Endothelial cell (in vitro differentiated cells): ENCODE measurements at places on chromosomes 3 and 15. TPM values are rescaled to one million over a fixed set of nuclear protein-coding genes. Genes with fewer than 3 reads are reported as not detected.

The PLA2G4F gene
- total RNA-seq = not detected

The CPNE9 gene
- total RNA-seq = 0.31 TPM

- DNase-seq = no peak
- H3K4me3 ChIP-seq = no peak overlapping the region
- H3K4me1 ChIP-seq = no peaks in the 10 kb centered on the region
- no peak overlapping the region for H3K27ac ChIP-seq
- H3K27me3 ChIP-seq = peaks cover 2% of the 10 kb centered on the region
- no peaks in the 10 kb centered on the region for H3K36me3 ChIP-seq
These were observed 89.4 kb downstream of the EDEM1 start for GRCh38 chr3:5276934-5277333.

DNA sequence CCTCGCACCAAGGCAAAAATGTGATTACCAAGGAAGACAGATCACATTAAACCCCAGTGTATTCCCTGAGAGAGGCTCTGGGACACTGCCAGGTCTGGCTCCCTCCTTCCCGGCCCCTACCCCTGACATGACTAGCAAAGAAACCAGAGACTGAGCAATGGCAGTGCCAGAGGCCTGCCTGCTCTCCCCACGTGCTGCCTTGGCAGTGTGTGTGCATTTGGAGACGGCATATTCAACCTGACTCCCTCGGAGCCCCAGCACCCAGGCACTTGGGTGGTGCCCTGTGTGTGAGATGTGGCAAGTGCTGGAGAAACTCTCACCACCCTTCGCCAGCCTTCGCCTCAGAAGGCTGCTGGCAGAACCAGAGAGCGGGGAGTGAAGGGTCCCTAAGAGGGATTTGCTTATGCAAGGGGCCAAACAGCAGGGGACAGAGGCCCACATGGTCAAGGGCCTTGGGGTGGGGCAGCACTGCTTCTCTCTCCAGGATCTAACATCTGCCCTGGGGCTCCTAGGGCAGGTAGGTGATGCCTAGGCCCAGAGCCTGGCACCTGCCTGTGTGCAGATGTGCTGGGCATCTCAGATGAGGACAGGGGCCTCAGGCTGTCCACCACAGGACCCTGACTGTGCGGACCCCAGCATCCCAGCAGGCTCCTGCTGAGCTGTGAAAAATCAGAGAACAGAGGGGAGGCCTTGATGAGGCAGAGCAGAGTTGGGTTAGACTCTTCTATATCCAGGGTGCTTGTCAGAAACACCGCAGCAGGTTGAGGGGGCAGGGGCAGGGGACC is 23.6 kb upstream of the PLXNA1 start:
- peak overlapping the region; percentile 22 for H3K4me3 ChIP-seq
- H3K4me1 ChIP-seq = peaks cover 6% of the 10 kb centered on the region

DNA sequence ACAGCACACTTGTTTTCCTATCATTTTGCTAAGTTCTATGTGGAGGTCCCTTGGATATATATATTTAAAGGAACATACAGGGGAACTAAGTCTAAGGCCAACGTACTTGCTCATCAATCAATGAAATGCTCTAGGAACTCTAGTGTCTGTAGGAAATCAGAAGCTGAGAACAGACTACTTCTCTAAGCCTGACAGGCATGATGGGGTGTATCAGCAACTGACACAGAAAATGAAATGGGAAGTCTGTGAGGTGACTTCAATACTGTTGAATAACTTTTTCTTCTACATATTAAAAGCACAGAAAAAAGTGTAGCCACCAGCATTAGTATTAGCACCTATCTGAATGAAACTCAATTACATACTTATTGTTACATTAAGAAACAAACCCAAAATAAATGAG is 56.9 kb upstream of the CSPG5 start:
- H3K4me1 ChIP-seq = no peaks in the 10 kb centered on the region
- no peak overlapping the region for H3K4me3 ChIP-seq
- H3K36me3 ChIP-seq = peaks cover 34% of the 10 kb centered on the region
- no peak overlapping the region for H3K27ac ChIP-seq
